Stimulated activated CD8-positive, alpha-beta memory T cell treated with anti-CD3 and anti-CD28 coated beads, Interleukin-4, amount 100 ng/mL, for 4 hours (primary cell): ENCODE measurements at places on chromosomes 5 and 9.

GRCh38 chr9:129773262-129774048, 20.6 kb upstream of the PTGES start:
- peak; percentile 5 for DNase-seq

DNA sequence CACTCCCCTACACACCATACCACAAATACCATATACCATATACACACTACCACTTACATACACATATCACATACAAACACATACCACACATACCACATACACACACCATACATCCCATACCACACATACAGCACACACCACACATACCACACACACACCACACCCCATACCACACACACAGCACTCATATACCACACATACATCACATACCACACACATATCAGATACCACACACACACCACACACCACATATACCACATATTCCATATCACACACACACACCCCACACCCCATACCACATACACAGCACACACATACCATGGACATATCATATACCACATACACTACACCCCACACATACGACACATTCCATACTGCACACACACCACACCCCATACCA, 276.6 kb downstream of the GADD45G start:
- DNase-seq = no peak

DNA sequence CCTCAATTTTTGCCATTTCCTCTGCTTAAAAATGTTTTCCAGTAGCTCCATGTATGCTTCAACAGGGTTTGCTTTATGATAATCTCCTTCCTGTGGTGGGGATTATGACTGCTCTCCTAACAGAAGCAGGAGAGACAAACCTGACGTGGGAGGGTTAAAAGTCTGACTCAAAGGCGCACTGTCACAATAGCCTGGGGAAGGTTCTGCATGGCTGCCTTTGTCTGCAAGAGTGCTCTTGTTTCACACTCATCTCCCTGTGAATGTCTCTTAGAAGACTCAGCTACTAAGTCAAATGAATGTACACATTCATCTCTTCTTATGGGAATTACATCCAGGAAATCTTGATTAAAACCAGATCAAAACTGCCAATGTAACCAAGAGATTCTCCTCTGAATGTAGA, 90.9 kb upstream of the MTAP start:
- no peak for DNase-seq

DNA sequence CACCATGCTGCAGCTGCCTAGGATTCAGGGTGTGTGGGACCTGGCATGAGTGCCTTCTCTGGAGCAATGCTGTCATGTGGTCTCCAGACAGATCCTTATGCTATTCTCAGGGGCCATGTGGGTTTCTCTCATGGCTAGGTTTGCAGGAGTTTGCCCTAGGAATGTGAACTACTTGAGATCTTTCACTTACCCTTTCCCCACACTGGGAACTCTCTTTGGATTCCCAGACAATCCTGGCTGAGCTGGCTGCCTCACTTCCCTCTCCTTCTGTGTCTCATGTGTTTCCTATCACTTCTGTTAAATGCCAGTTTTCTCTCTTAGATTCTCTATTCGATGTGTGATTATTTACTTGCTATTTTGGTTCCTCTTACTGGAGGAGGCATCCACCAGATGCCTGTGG, 270.2 kb upstream of the RASA1 start:
- no peak for DNase-seq

DNA sequence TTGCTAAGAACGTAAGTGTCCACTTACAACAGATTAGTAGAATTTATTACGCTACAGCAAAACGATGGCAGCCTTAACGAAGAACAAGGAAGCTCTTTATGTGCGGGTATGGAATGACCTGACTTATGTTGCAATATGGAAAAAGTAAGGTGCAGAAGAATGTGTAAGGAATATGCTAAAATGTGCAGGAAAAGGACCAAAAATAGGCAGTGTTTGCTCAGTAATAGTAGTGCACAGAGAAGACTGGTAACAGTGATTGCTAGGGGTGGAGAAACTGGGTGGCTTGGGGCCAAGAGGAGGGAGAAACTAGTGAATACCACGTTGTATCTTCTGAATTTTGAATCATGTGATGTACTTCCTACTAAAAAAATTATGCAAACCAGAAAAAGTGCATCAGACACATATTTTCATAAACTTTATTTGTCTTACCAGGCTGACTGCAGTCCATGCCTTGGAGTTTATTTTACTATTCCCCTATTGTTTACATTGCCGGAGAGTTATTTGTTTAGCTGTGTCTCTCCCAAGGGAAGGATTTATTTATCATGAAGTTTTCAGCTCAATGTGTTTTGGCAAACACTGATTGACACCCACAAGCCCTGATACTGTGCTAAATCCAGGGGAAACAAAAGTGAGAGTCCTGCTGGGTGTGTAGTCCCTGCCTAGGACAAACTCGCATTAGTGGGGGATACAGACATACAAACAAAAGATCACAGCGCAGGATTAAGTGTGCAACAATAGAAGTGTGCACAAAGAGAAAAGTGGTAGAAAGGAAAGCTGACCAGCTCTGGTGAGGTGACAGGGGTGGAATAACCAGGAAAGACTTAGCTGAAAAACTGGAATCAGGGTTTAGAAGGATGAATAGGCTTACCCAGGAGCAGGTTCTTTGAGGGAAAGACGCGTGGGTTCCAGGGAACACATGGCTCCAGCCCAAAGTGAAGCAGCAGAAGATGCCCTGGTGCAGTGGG, 34.0 kb upstream of the ZNF484 start:
- DNase-seq = no peak

GRCh38 chr9:36995927-36996705, 38.0 kb downstream of the PAX5 start:
- no peak for DNase-seq

DNA sequence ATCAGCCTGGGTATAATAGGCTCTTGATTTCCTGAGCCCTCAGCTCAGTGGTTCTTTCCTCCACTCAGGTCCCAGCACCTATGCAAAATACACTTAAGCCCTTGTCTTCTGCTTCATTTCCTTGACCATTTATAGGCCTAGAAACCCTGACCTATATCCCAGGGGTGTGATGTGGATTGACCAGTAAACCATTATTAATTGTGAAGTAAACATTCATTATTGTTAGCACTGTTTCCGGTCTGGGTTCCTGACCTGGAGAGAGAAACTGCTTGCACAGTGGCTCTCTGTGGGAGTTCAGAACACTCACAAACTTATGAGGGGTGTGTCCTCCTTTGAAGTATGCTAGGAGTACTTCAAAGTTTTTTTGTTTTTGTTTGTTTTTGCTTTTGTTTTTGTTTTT, 19.6 kb upstream of the TOMM5 start:
- no peak for DNase-seq

DNA sequence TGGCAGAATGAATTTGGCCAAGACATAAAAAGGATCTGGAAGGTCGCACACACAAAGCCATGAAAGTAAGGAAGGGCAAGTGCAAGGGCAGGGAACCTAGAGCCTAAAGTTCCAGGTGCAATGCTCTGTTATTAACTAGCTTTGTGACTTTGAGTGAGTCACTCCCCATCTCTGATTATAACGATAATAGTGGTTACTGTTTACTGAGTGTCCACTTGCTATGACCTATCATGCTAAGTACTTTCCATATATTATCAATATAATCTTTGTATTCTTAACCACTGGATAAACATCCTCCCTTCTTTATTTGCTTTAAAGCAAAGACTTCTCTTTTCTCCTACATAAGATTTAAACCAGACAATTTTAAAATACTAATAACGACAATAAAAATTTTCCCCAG, 504.6 kb upstream of the BRINP1 start:
- no peak for DNase-seq

- no peak for DNase-seq
Measured at GRCh38 chr9:6126377-6126776, 89.2 kb upstream of the IL33 start.

GRCh38 chr9:469672-470551, 255.2 kb downstream of the DOCK8 start:
- peak; percentile 86 for DNase-seq

DNA sequence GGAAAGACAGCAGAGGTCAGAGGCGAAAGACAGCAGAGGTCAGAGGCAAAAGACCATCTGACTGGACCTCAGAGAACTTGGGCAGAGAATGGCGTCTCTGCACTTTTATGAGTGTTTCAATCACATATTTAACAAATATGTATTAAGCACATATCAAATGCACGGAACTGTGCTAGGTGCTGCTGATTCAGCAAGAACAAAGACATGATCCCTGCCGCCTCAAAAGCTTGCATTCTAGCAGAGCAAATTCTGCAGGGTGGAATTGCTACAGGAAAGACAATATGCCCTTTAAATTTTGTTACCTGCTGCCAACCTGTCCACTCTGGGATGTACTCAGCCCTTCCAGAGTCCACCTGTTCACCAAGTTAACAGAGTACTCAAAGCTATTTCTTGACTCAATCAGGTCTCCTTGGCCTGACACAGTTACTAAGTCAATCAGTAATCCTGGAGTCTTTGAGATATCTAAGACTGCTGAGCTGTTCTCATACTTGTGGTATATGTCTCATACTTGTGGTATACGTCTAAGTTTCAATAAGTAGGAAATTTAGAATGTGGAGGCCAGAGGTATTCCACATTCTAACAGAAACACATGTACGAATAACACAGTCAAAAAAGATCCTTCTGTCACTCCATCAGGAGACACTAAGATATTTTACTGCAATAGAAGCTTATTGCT, 131.8 kb downstream of the GNAQ start:
- DNase-seq = no peak

DNA sequence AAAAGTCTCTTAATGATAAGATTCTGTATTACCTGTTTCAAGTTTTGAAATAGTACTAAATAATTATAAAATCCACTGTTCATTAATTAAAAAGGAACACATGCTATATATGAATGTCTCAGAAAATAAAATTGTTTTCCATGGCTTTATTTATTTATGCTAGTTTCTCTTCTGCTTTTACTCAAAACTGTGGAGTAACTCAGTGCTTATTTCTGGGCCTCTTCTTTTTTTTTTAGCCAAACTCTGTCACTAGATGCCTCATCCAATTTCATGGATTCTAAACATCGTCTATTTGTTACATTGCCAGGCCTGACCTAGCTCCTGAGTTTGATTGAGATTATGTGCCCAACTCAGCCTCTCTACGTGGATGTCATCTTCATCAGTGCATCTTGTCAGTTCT, 1509.7 kb downstream of the MAT2B start:
- no peak for DNase-seq

- no peak for DNase-seq
Measured at GRCh38 chr9:73153793-73154227, 2.1 kb downstream of the ANXA1 start.

- no peak for DNase-seq
Measured at GRCh38 chr5:88952344-88952743, 69.4 kb upstream of the MEF2C start.

DNA sequence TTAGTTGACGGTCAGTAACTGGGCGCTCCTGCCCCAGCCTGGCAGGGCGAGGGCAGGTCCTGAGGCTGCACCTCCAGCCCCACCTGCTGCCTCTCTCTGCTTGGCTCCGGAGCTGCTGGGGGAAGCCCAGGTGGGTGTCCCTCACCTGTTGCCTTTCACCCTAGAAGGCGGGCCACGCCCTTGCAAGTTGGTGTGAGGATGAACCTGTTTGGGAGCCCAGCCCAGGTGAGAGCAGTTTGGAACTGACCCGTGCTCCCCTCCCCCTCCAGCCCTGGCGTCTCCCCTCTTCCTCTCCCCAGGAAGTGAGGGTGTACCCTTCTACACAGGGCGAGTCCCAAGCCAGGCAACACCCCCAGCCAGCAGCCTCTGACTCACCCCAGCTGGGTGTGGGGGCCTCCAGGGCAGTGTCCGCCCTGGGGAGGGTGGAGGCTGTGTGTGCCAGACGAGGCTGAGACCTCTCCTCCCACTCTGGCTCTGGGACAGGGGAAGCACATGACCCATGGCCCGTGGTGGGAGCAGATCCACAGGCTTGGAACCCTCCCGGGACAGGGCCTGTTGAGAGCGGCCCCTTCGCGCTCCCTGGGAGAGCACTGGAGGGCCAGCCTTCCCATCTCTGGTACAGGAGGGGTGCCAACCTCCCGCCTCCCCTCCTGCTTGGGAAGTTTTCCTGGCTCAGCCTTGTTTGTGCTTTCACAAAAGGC, 10.4 kb downstream of the LRRC8A start:
- no peak for DNase-seq

- no peak for DNase-seq
Measured at GRCh38 chr9:5089737-5090136, 95.7 kb downstream of the INSL6 start.

- no peak for DNase-seq
Measured at GRCh38 chr5:51566953-51567352, 183.7 kb downstream of the ISL1 start.

DNA sequence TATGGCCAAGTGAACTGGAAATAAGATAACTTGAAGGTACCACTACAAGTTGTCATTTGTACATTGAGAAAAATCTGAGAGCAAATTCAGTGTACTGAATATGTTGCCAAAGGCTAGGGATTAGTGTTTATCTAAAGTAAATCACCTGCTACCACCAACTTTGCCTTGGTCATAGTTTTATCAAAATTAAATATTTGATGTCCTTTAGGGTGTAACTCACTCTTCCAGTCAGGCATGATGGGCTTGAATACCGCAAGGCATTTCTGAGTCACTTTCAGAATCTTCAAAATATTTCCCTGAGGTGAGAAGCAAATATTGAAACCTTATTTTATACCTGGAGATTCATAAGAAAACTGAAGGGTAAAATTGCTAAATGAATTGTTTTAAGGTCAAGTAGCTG, 1338.6 kb upstream of the ACO1 start:
- no peak for DNase-seq

DNA sequence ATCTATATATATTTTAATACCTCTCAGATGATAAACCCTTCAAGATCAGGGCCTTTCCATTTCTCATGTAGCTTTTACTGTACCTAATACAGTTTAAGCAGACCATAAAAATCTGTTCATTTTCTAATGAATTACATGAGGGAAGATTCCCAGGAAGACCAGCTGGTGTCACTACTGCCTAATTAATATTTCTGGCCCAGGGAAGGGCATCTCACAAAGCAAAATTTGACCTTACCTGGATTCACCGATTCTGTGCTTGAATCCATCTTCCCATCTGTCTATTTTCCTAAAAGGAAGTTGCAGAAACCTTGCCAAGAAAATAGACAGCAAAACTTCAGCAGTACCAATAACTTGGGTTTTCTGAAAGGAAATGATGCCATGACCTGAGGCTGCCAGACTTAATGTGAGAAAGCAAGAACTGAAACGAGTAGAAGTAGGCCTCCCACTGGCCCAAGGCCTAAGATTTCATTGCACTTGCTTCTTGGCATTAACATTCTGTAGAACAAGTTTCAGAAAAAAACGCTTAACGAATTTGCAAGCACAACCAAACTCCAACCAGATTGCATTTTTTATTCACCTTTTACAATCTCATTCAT, 83.0 kb upstream of the GLIS3 start:
- DNase-seq = no peak

- DNase-seq = no peak
Measured at GRCh38 chr5:40428126-40428525, 251.6 kb upstream of the PTGER4 start.

DNA sequence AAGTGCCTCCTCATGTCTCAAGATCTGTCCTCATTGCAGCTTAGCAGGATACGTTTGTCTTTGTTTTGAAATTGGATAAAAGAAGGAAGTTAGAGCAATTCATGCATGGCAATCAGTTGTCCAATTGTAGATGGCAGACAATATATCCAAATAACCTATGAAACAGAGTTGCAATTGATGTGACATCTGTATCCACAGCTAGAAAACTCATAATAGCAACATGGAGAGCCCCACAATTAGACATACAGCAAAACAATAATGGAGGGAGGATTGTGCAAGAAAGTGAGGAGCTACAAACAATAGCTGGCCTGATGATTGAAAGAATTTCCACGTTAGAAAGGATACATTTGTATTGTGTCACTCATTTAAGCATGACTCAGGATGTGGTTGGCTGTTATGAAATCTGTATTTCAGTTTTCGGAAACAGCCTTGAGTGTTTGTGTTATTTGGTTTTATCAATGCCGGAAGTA, 132.0 kb downstream of the FAM174A start:
- no peak for DNase-seq
